Suprapubic skin (tissue), 4 donors: ENCODE measurements at places on chromosomes 12 and 14.

DNA sequence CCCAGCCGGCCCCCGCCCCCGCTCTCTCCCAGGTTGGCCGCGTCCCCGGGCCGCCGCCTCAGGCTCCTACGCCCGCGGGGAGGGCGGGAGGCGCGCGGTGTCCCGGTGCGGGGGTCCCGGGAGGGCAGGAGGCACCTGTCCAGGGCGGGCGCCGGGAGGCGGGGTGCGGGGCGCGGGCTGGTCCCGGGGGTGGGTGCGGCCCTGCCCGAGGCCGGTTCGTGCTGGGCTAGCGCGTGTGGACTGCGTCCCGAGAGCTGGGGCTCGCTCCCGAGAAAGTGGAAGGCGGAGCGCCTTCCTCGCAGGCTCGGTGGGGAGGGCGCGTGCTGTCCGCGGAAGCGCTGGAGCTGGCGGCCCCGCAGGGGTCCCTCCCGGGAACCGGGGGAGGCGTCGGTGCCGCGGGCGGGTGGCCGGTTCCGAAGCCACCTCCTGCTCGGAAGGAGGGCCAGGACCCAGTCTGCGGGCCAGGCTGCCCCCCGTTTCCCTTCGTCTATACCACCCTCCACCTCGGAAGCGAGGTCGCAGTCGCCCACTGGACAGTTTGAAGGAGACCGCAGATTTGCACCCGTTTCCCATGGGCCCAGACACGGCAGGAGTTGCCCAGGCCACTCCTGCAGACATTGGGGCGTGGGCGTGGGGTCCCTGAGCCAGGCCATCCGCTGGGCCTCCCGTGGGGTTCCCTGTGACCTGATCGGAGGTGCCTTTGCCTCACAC, 636 bp downstream of the ZFYVE21 start:
- no peak for DNase-seq

DNA sequence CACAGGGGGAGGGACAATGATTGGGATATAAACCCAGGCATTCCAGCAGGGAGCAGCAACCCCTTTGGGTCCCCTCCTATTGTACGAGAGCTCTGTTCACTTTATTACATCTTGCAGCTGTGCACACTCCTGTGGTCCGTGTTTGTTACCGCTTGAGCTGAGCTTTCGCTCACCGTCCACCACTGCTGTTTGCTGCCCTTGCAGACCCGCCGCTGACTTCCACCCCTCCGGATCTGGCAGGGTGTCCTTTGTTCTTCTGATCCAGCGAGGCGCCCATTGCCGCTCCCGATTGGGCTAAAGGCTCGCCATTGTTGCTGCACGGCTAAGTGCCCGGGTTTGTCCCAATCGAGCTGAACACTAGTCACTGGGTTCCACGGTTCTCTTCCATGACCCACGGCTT, 64.1 kb downstream of the E2F7 start:
- DNase-seq: no peak

- no peak for DNase-seq
Measured at GRCh38 chr14:101627915-101628262, 66.6 kb downstream of the DIO3 start.

- no peak for DNase-seq
Measured at GRCh38 chr12:3557791-3558620, 67.0 kb downstream of the PRMT8 start.

DNA sequence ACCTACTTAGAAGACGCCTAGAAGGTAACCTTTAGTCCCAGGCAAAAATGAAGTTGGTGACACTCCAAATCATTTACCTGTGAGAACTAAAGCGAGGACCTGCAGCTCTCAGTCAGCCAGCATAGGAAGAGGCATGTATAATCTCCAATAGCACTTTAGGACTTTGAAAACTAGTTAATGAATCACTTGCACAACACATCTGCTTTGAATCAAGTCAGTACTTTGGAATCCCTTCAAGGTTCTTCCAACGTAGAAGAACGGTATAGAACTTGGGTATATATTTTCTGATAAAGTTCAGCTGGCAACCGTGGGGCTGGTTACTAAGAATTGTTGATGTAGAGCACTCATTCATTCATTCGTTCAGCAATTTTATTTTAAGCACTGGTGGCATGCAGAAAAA, 251.9 kb downstream of the TMEM132D start:
- DNase-seq: no peak

DNA sequence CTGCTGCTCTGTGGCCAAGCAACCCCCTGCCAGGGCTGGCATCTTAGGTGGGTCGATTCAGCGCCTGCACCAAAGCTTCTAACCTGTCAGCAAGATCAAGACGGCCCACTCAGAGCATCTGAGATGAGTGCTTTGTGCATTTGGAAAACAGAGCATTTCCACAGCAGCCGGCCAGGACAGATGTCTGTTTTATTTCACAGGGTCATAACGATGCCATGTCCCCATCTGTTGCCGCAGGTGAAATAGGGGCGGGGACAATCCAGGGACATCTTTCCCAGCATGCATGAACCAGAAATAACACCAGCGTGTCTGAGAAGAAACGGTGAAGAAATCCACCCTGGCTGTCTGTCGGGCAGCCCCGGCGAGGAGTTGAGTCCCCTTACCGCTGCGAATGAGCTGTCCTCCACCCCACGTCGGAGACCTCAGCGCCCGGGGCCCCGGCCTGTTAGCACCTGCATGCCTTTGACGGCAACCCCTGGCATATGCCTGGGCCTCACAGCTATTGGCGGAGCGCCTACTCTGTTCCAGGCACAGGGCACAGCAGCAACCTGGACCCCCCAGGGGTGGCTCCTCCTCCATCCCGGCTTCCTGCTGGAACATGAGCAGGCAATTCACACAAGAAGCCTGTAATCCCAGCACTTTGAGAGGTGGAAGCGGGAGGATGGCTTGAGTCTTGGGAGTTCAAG, 30.6 kb upstream of the ULK1 start:
- DNase-seq: peak; percentile 63

DNA sequence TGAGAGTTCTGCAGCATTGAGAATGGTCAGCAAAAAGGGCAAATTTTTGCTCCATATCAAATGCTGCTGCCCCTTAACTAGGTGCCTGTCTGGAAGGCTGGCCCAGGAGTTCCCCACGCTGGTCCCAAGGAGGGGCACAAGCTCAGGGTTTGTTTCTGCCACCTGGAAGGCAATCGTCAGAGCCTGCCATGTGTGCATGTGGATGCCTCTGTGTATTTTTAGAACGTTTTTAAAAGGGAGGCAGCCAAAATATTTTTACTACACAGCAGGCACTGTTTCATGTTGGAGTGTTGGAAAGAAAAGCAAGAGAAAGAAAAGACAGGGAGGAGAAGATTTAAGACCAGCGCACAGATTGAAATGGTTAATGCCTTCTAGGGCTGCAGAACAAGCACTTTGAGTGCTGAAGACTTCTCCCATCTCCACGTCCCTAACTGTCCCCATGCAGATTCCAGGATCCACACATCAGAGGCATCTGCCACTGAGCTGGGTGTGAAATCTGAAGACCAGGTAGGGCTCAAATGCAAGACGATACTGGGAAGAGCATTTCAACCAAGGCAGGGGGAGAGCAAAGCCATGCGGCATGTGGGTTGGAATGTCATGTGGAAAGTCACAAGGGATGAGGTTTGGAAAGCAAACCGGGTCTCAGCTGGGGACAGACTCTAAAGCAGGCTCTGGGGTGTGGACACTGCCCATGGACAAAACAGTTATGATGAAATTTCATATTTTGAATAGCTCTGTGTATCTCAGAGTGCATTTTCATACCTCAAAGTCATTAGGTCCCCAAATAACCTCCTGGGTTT, 557.2 kb downstream of the BCL11B start:
- DNase-seq: peak; percentile 68

GRCh38 chr14:24361326-24361725, 6.7 kb upstream of the NFATC4 start:
- DNase-seq: no peak

DNA sequence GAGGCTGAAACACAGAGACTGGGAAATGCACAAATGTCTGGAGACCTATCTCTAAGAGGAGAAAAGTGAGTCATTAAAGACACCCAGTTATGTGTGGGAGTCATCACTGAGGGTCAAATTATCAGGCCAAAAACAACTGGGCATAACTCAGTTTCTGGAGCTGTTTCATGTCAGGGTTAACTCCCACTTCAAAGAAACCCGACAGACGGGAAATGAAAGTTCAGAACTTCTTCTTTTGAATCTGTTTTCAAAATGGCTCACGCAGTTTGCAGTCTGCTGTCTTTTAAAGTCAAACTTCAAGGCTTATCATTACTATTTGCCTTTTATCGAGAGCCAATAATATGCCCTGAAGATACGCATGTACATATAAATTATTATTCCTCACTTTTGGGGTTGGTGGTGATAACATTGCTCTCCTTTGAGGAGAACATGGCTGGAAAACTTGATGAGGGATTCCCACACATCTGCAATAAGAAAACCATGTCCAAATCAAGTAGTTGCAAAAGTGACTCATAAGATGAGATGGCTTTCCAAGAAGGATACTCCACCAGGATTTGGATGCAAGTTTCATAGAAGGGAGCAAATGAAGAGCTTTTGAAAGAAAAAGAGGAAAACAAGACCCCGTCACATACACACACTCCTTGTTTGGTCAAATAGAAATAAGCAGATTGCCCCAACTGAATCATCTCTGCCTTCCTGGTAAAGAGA, 341.4 kb downstream of the ADAMTS20 start:
- no peak for DNase-seq

DNA sequence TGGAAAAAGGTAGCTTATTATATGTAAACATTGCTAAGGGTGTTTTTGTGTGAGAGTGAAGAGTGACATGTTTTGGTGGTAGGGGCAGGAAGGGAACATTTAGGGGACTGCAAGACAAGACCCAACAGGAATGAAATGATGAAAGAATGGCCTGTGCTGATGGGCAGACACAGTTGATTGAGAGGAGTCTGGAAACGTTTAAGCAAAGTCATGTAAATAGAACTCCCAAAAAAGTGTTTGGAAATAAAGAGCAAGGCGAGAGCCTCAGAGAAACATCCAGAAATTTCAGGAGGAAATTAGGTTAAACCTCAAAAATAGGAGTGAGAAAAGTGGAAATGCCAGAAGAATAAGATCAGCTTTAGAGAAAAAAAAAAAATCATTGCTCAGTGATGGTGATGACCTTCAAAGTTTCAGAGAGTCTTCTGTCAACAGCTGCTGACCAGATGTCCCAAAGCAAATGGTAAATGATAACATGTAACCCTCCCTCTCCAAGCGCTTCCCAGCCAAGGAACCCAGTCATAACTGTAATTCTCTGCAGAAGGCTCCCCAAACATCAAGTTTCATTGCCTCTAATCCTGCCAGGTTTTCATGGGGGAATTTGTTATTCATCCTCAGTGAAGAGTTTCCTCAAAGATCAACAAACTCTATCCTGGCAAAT, 223.2 kb upstream of the FAR2 start:
- DNase-seq: peak; percentile 71

DNA sequence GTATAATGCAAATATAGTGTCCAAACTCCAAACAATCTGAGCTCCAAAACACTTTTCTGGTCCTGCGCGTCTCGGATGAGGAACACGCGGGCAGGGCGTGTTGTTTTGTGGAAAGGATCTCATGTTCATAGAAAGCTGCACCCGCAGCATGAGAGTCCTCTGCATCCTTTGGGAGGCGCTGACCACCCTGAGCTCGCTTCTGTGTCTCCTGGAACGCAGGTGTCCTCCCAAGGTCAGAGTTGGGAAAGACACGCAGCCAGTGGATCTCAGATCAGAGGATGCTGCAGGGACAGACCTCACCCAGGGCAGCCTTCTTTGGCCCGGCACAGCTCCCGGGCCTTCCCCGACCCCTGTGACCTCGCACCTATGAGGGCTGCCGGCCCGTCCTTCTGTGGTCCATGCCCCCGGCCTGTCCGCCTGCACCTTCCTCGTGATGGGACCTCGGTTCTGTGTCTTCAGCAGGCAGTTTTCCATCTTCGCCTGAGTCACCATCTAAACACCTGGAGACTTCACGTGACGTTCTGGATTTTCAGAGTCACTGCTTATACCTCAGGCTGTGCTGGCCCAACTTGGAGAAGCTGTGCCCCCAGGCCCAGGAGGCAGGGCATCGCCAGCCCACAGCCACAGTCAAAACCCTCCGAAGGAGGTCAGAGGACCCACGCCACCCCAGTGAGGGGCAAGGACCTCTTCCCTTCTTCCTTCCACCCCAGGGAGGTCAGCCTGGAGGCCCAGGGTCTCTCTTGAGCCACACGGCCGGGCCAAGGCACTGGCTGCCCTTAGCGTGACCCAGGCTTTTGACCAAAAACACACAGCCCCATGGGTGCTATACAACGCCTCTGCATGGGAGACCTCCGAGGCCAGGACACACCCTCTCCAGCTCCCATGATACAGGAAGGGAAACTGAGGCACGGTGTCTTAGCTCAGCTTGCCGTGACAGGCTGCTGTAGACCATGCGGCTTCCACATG, 25.9 kb downstream of the MMP17 start:
- peak; percentile 50 for DNase-seq

DNA sequence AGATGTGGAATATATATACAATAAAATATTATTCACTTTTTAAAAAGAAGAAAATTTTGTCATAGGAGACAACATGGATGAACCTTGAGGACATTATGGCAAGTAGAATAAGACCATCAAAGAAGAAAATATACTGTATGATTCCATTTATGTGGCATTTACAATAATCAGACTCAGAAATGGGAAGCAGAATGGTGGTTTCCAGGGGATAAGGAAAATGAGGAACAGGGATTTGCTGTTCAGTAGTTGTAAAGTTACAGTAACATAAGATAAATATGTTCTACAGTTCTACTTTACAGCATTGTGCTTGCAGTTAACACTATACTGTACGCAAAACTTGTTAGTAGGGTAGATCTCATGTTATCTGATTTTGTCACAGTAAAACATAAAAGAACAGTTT, 1271.0 kb downstream of the LRFN5 start:
- DNase-seq: no peak

DNA sequence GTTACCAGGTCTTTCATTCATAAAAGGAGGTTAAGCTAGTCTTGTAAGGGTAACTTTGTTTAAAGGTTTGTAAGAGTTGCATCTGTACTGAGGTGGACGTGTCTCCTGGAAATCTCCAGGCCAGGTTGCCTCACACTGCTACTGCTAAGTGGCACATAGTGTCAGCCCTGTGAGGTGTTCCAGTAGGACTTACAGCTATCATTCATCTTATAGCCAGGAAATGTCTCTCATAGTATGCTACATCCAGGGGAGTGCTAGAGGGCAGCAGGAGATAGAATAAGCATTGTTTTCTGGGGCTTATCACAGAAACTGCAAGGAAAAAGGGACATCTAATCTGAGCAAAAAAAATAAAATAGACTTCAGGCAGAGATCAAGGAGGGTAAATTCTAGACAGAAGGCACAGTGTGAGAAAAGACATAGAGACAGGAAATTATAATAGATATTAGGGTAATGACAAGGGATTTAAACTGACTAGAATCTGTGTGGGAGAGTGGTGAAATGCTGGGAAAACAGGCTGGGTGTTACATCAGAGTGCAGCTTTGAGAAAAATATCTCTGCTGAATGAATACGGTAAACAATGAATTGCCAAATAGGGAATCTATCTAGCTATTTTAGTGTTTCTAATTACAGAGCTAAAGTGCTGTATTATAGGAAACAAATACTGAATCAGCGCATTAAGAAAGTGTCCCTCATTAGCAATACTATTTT, 205.1 kb upstream of the ABCD2 start:
- no peak for DNase-seq

- DNase-seq: no peak
Measured at GRCh38 chr14:55921511-55921910, 196.7 kb upstream of the PELI2 start.

GRCh38 chr14:51138404-51139103, 43.6 kb upstream of the TRIM9 start:
- no peak for DNase-seq
